ENCODE measurements at places on chromosomes 11 and 22.

DNA sequence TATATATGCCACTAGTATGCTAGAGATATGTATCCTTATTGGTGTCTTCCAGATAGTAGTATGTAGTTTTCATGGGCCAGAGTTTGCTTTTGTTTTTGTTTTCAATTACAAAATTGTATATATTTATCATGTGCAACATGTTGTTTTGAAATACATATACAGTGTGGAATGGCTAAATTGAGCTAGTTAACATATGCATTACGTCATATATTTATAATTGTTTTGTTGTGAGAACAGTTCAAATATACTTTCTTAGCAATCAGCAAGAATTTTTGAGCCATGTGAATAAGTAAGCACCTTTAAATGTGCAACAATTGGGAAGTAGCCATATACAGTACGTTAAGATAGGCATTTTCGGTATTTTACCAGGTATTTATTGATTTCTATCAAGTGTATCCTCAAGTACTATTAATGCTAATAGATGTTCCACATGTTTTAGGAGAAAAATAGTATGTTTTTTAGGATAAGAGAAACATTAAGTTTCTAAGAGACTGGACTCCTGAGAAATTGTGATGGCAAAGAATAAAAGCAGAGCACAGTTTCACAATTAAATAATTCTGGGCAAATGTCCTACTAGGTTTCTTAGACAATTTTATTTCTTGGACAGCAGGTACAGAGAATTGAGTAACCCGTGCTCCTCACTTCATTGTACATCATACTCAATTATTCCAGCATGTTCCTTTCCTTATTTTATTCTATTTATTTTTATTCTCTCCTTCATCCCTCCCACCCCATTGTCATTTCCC, 60.5 kb upstream of the SLC5A12 start:
- DNase-seq: no peak

- DNase-seq: no peak
Measured at GRCh38 chr11:32188785-32189184, 97.9 kb downstream of the RCN1 start.

- DNase-seq: no peak
Measured at GRCh38 chr11:78203184-78203583, 14.5 kb downstream of the USP35 start.

DNA sequence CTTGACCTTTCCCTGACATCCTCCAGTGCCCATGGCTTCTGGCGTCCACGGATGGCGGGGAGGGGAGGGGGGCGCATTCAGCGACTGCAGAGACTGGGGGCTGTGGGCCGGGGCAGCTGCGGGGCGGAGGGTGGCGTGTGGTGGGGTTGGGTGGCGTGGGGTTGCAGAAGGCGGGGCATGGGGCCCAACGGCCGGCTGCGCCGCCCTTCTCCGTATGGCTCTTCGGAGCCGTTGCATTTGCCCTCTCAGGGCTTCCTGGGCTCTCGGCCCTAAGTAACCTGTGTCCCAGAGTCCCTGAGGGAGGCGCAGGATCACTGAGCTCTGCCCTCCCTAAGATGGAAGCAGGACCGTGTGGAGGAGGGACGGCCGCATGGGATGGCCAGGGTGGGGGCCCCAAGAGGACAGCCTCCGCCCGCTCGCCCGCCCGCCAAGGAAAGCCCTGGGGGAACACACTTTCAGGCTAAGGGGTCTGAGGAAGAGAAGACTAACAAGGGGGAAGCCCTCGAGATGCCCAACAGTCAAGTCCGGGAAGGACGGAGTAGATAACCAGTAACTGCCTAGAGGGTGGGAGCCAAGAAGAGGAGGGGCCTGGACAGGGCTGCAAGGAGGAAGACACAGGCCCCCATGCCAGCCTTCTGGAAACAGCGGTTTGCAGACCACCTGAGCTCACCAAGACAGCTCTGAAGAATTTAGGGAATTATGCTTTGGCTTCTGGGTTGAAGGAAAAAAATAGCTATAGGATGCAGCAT, 9.2 kb upstream of the AIFM3 start:
- peak; percentile 62 for DNase-seq

- DNase-seq: no peak
Measured at GRCh38 chr11:83238111-83238510, 44.6 kb downstream of the ANKRD42 start.

- DNase-seq: no peak
Measured at GRCh38 chr11:32874132-32874531, 18.5 kb upstream of the QSER1 start.

GRCh38 chr22:45582955-45583320, 80.3 kb downstream of the FBLN1 start:
- DNase-seq: no peak

DNA sequence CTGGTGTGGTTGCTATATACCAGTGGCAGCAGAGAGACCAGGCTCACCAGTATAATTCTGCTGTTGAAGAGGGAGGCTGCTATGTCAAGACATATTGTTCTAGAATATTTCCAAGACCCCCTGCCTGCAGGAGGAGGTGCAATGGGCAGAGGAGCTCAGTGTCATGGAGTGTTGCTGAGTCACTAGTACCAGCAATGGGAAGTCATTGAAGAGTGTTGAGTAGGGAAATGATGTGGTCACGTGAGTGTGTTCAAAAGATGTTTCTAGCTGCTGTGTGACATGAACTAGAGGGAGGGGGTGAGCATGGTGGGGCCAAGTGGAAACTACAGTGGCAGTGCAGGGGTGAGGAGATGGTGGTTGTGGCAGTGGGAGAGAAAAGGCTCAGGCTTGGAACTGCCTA, 76.3 kb upstream of the BIRC3 start:
- DNase-seq: no peak

DNA sequence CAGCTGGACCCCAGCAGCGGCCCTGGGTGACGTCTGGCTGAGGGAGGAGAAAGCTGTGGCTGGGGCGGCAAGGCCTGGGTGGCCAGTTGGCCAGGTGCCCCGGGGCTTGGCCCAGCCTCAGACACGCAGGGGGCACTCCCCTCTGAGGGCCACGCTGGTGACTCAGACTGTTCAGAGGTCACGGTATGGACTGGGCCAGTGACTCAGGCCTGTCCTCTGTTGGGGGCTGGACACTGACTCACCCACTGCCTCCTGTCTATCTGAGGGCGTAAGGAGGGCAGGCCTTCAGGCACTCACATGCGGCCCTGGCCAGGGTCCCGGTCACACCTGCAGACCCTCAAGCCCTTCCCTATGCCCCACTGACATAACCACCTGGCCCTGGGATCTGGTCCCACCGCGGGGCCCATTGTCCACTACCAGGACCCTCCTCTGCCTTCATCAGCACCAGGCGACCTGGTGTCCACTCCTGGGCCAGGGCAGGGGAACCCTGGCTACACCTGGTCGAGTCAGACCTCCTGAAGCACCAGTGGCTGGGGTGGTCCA, 3.7 kb upstream of the MUC5AC start:
- peak; percentile 98 for DNase-seq

DNA sequence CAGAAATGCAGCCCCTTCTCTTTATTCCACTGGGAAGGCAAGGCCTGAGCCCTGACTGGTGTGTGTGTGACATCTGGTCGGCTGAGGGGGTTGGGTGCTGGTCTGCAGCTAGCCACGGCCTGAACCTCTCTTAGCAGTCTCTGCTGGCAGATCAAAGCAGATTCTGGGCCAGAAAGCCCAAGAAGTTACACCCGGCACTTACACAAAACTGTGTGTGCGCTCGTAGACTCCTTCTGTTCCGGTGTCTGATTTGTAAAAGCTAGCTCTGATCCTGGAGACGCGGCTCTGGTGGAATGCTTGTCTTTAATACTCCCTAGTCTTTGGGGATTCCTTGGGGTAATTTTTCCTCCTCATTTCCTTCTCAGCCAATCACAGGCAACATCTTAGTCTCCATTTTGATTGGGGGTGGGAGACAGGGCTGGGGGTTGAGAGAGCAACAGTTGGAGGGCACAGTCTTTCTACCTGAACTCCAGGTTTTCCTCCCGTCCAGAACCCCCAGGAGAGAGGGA, 5.5 kb downstream of the PKNOX2 start:
- no peak for DNase-seq

DNA sequence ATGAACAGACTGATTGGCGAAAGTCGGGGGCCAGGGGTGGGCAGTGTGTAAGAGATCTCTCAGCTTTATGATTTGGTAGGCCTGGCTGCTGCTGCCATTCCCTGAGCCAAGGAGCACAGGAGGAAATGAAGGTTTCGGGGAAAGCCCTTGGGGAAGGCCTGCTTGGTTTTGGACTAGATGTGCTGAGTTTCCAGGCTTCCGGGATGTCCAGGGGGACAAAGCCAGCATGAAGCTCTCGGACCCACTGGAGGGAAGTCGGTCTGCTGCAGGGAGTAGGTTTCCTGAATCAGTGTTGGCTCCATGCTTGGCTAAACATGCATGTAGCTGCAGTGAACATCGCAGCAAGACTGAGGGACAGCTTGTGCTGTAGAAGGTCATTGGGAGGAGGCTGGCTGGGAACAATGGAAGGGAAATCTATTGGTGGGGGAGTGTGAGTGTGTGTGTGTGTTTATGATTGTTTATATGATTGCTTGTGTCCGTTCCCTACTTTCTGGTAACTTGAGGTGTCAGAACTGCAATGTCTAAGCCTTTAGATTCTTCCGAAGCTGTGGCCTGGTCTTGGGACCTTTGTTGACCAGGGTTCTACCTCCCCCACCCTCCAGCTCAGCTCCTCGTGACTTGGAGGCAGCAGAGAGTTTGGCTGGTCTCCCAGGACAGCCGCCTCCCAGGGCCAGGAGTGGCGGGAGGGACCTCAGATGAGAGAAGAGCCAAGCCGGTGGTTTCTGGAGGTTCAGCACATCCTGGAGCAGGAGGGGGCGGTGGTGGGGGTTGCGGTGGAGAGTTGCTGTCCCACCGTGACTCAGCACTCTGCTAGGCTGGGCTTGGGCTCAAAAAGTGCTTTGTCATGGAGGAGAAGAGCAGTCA, 4.0 kb upstream of the FTH1 start:
- peak; percentile 94 for DNase-seq

DNA sequence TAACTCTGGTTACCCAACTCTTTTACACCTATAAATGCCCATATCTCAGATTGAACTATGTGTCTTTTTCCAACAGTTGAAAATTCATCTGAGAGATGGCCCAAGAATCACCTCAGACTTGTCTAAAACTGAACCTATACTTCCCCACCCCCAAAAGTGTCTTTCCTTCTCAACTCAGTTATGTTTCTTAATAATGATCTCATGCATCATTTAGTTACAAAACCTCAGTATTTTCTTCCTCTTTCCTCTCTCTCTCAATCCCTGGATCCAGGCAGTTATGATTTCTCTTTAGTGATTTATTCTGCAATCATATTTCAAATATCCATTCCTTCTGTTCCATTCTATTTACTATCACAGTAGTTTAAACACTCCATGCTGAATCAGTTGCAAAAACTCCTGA, 32.3 kb upstream of the ADSL start:
- no peak for DNase-seq

GRCh38 chr11:1343391-1344055, 34.1 kb upstream of the TOLLIP start:
- no peak for DNase-seq

GRCh38 chr22:49767355-49768062, 60.2 kb downstream of the BRD1 start:
- no peak for DNase-seq

GRCh38 chr11:65437436-65438227, 15.0 kb downstream of the NEAT1 start:
- DNase-seq: no peak

- DNase-seq: no peak
Measured at GRCh38 chr11:10529279-10529678, 11.7 kb downstream of the RNF141 start.

- no peak for DNase-seq
Measured at GRCh38 chr11:45890886-45891550, 5.6 kb downstream of the MAPK8IP1 start.

- no peak for DNase-seq
Measured at GRCh38 chr11:69468911-69469885, 12.3 kb upstream of the LINC01488 start.

GRCh38 chr11:68013611-68014156, 3.6 kb downstream of the ALDH3B1 start:
- DNase-seq: no peak

GRCh38 chr22:33024626-33025025, 33.6 kb downstream of the SYN3 start:
- DNase-seq: no peak

DNA sequence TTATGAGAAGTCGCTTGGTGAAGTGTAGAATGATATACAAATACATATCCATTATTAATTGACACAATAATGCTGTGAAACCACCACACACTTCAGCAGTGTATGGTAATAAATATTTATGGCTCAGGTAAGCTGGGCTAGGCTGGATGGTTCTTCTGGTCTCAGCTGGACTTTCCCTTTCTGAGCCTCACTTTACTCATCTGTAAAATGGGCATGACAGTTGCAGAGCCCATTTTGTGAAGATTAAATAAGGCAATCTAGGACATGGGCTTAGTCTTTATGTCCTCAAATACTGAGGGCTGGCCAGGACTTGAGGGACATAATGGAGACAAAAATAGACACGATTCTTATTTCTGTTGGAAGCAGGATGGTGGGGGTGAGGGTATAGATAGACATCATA, 196.1 kb downstream of the MIAT start:
- DNase-seq: no peak

DNA sequence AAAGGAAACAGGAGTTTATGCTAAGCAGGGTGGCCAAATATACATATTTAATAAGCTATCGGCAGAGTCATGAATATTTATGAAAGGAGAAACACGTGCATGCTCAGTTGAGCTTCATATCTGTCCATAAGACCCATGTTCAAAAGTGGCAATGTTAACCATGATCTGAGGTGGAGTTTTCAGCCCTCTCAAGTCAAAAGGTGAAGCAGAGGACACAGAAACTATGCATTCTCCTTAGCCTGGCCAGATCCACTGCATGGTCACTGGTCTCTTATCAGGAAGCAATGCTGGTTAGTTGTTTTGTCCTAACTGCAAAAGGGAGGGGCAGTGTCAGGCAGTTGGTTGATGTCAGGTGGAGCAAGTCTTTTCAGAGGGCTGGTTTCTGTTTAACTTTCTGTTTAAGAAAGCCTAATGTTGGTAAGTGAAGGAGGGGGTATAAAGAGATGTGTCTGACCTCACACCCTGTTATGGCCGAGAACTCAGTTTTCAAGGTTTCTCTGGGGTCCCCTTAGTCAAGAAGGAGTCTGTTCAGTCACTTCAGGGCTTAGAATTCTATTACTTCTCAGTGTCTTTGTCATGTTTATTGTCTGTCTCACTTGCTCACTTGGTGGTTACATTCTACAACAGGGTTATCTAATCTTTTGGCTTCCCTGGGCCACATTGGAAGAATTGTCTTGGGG, 5.5 kb upstream of the SELENOH start:
- no peak for DNase-seq

DNA sequence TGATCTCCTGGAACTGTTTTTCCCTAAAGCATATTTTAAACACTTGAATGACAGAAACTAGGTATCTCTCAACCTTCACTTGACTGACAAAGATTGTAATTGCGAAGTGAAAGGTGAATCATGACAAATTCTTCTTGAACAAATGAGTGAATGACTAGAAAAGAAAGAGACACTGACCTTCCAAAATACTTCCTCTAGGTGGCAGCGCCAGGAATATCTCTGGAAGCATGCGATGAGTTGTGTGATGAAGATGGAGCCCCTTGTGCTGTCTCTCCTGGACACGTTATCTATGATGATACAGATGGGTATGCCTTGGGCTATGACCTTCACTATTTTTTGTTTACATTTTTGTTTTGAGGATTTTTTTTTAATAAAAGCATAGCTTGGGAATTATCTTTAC, 7.0 kb upstream of the CASP12 start:
- DNase-seq: no peak

- no peak for DNase-seq
Measured at GRCh38 chr22:40979871-40980270, 28.7 kb downstream of the RBX1 start.

GRCh38 chr11:62245271-62245753, 3.3 kb downstream of the SCGB1D2 start:
- DNase-seq: peak; percentile 50
